ENCODE measurements at places on chromosomes 6 and 20. TPM values are rescaled to one million over a fixed set of nuclear protein-coding genes. Genes with fewer than 3 reads are reported as not detected.
A peak's percentile ranks its signal among the peaks of the same experiment; 100 is the strongest.

Gene GSTA3
- not detected for total RNA-seq

Gene TINAG
- total RNA-seq: not detected

Gene HTR1E
- not detected for total RNA-seq

Gene ARFGEF2
- total RNA-seq: 21.9 TPM

Gene WFDC5
- total RNA-seq: not detected

Gene ANKRD66
- not detected for total RNA-seq

Gene SMPDL3A
- 0.21 TPM for total RNA-seq

Gene MMP24
- not detected for total RNA-seq

Gene DYNLT2
- 2.1 TPM for total RNA-seq

DNA sequence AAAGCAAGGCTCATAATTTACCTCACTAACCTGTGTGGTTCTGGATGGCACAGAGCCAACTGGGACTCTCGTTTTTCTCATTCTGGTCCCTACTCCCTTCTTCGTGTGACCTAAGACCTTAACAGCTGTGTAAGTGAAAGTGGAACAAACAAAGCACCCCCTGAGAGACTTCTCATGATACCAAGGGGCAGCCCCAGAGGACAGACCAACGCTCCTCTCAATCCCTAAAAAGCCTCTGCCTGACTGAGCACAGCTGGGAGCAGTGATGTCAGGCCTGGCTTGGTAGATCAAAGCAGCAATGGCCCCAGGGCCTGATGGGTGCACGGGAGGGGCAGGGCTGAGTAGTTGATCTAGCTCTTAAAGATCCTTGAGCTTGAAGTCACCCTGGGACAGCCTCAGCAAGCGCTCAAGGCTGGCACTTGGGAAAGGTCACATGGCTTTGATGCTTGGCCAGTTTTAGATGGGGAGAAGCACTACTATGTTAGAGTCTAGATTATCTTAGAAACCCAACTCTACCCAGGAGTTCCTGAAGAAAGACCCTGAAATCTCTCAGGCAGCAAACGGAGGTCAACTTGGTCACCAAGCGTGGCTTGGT is 16.2 kb upstream of the TGM2 start:
- DNase-seq: no peak

DNA sequence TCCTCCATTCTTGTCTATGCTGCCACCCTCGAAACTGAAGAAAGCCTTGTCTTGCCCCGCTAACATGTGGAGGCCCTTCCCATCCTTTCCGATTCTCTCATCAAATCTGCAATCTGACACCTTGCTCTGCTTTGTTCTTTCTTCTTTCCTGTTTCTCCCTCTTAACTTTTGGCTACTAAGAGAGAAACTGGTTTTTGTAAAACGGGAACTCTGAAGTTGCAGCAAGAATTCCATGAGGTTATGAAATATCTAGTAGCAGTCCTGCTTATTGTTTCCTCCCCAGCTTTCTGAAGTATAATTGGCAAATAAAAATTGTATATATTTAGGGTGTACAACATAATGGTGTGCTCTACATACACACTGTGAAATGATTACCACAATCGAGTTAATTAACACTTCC is 80.2 kb downstream of the MAP7 start:
- no peak for DNase-seq

GRCh38 chr6:83849610-83850009 is 3.5 kb upstream of the RIPPLY2 start:
- DNase-seq: no peak

DNA sequence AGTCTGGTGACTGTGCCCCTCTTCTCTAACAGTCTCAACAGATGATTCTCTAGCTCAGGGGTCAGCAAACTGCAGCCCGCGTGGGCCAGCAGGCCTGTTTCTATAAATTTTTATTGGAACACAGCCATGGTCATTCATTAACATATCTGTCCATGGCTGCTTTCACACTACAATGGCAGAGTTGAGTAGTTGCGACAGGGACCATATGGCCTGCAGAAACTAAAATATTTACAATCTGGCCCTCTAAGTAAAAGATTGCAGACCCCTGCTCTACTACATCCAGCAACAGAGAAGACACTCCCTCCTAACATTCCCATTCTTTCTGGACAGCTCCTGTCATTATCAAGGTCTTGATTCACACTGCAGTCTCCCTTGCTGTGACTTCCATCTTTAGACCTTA is 45.2 kb downstream of the PLAGL2 start:
- no peak for DNase-seq

DNA sequence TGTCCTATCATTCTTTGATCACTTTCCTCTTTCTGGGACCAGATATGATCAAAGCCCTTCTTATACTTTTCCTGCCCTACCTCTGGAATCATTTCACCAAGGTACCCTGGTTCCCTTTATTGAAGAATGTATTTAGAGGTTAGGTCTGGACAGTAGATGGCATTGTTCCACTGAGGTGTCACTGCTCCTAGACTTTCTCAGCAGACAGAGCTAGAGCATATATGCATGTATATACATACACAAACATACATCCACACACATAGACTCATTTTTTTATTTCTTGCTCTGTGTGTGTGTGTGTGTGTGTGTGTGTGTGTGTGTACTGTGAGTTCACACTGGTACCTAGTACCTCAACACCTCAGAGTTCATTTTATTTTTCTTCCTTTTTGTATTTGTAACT is 40.9 kb downstream of the PTPRA start:
- no peak for DNase-seq

DNA sequence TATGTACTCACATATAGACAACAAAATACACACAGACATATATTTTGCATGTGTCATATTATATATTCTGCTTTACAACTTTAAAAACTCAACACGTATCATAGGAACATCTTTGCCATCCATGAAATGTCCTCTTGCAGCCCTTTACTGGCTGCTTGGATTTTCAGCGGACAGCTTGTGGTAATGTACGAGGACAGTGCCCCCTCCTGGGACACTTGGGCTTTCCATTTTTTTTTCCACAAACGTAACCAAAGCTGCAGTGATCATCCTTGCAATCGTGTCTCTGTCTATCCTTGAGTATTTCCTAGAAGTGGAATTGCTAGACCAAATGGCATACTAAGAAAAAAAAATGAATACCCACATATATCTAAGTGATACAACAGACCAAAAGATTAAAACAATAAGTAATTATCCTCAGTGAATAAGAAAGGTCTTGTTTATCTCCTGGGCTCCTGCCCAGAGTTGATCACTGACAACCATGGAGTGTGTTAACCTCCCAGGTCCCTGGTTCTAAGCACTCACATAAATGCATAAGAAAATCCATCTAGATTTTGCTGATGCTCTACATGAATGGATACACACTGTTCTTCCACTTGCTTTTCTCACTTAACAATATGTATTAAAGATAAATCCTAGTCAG is 18.1 kb downstream of the BPI start:
- DNase-seq: peak; percentile 13

DNA sequence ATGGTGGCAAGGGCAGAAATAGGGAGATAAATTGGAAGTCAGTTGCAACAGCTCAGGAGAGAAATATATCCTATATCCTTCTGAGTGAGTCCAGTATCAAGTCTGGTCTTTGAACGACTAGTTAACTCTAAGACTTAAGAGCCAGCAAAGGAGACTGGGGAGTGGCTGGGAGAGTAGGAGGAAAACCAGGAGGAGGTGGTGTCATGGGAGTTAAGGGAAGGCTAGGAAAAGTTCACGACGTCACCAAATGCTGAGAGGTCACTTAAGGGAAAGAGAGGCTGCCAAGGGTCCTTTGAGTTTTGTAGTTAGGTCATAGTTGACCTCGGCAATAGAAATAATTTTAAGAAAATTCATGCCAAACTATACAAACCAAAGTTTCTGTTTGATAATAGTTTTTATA is 25.1 kb downstream of the ACOT13 start:
- DNase-seq: no peak

- no peak for DNase-seq
Measured at GRCh38 chr6:73017476-73017875, 207.8 kb downstream of the KHDC1L start.

- no peak for DNase-seq
Measured at GRCh38 chr6:44039191-44039719, 88.0 kb downstream of the MRPL14 start.

DNA sequence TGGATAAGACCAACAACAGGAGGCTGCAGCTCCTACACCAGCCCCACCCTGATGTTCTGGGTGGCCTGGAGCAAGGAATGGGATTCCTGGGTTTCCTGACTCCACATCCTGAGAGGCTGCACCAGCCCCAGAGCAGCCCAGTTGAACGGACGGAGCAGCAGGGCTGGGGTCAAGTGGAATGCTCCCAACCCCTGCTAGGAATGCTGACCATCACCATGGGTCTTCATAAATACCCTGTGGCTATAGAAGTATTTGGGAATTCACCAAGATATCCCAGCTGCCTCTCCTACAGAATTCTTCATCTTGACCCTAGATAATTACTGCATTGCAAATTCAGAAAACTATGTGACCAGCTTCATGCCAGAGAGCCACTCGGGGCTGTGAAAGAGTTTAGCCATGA is 180.3 kb downstream of the THBS2 start:
- no peak for DNase-seq

- DNase-seq: no peak
Measured at GRCh38 chr6:7785243-7786035, 59.5 kb downstream of the BMP6 start.

- no peak for DNase-seq
Measured at GRCh38 chr6:68502946-68503345, 132.1 kb upstream of the ADGRB3 start.

DNA sequence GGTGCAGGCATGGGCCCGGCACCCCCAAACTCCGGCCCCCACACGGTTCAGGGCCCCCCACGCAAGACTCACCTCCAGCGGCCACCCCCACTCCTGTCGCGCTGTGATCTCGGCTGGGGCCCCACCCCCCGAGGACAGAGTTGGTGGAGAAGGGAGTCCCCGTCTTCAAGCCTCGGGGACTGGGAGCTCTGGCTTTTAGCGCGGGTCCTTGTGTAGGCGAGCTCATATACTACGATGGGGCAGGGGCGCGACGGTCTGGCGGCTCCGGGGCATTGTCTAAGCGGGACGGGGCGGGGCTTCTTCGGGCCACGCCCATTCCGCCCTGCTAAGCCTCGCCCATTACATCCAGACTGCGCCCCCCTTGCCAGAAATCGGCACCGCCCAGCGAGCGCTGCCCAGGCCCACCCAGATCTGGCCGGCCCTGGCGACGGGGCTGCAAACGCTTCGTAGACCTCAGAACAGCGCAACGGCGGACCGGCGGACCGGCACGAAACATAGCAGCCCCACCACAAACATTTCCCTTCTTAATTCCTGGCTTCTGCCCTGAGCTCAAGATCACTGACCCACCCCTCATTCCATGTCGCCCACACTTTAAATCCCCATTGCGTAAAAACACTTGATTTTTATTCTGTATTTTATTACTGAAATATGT is 1.0 kb upstream of the DDAH2 start:
- DNase-seq: peak; percentile 69

GRCh38 chr6:109450801-109451200 is 4.8 kb downstream of the MICAL1 start:
- DNase-seq: no peak

DNA sequence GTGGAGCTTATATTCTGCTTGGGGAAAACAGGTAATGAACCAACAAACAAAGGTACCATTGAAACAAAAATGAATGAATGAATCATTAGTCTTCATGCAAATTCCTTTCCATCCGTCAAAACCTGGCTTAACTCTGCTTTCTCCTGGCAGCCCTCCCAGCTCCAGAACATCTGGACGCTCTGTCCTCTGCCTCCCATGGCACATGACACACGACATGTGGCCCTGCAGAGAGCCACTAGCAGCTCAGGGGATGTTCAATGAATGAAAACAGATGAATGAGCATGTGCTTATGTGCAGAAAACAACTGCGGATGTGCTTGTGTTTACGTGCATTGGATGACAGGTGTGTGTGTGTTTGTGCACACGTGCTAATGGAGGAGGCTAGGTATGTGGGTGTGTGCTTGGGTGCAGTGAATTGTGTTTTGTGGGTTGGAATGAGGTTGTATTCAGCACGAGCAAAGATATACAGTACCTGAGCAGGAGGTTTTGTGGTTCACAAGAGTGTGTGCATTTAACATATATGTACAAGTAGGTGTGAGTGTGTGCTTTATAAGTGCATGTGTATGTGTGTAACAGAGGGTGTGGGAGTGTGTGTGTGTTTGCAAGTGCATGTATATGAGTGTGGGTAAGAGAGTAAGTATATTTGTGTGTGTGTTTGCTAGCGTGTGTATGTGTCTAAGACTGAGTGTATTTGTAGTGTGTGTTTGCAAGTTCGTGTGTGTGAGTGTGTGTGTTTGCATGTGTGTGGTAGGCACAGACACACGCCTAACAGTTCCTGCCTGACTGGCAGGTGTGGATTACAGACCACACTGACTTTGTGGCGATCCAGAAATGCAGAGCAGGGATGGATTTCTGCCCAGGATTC is 374.1 kb upstream of the SULF2 start:
- no peak for DNase-seq

- no peak for DNase-seq
Measured at GRCh38 chr20:44166008-44166407, 21.0 kb downstream of the JPH2 start.

GRCh38 chr6:142966294-142966693 is 21.3 kb upstream of the HIVEP2 start:
- no peak for DNase-seq

- no peak for DNase-seq
Measured at GRCh38 chr6:147170269-147170668, 33.9 kb upstream of the STXBP5 start.

DNA sequence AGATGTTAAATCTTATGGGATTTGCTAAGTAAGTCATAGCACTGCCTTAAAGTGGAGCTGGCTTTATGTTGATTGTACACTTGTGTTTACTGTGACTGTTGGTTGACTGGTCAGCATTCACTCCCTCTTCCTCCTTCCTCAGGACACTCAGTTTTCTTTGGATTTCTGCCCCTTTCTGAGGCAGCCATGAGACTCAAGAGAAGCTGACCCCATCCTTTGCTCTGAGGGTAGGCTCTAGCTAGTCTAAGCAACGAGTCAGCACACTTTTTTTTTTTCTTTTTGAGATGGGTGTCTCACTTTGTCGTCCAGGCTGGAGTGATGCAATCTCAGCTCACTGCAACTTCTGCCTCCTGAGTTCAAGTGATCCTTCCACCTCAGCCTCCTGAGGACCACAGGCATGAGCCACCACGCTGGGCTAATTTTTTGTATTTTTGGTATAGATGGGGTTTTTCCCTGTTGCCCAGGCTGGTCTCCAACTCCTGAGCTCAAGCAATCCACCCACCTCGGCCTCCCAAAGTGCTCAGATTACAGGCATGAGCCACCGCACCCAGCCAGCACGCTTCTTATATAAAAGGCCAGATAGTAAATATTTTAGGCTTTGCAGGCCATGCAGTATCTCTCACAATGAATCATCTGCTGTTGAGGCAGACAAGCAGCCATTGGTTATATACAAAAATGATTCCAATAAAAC is 191.4 kb downstream of the NFATC2 start:
- DNase-seq: no peak

- no peak for DNase-seq
Measured at GRCh38 chr6:137911675-137912191, 44.7 kb downstream of the TNFAIP3 start.
